Activated CD8-positive, alpha-beta memory T cell treated with anti-CD3 and anti-CD28 coated beads, Interleukin-2, amount 10 ng/mL, durations not matched to agents 7 days and 5 days (primary cell): ENCODE measurements at places on chromosomes 6 and 20.

GRCh38 chr6:157294654-157295053, 28.7 kb downstream of the TMEM242 start:
- no peak for DNase-seq

DNA sequence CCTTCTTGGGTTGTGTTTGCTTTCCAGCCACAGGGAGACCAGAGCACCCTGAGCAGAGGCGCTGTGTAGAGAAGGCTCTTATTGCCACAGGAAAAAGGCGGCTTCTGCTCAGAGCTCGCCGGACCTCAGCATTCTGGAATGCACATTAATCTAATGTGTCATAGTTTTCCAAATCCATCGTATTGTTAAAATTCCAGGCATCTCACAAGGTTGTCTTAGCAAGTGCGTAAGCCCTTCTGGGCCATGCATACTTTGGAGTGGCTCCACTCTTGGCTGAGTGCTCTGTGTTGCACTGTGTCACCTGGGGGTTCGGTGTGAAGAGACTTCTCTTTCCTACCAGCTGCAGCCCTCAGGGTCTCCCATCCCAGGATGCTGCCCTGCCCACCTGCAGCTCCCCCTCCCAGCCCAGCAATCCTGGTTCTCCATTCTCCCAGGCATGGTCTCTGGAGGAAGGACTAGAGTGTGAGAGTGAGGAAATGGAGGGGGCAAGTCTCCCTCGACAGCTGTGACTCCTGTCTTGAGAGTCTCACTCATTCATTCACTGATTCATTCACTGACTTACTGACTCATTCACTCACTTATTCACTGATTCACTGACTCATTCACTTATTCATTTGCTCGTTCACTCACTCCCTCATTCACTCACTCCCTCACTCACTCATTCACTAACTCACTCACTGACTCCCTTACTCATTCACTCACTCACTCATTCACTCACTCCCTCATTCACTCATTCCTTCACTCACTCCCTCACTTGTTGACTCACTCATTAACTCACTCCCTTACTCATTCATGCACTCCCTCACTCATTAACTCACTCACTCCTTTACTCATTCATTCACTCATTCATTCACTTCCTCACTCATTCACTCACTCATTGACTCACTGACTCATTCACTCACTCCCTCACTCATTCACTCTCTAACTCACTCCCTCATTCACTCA, 83.7 kb upstream of the MPC1 start:
- no peak for DNase-seq

DNA sequence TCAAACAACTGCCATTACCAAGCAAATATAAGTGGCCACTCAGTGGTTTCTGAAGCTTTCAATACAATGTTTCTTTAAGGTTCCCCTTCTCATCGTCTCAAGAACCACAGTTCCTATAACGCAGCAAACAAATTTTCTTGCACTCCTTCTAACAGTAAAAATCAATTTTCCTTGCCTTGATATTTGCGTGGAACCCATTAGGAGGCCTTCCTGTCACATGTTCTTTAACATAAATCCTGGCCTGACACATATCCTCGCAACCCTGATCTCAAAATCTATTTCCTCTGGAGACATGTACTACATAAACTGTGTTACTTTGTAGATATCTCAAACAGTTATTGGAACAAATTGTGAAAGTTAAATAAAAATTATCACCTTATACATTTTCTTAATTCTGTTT, 65.9 kb upstream of the MANEA start:
- DNase-seq: no peak

GRCh38 chr6:169867751-169868191, 116.3 kb downstream of the ERMARD start:
- peak; percentile 40 for DNase-seq

DNA sequence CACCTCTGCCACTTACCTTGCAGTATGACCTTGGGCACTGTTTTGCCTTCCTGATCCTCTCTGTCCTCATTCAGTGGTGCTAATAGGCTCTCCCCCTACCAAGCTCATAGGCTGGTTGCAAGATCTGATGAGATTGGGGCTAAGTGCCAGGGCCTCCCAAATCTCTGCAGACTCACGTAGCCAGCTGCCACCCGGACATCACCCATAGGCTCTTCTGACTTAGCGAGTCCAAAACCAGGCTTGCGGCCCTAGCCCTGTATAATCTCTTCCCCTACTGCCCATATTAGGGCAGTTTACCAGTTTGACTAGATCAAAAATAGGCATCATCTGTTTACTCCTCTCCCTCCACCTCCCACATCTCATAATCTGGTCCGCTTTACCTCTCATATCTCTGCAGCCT, 54.2 kb upstream of the VSTM2L start:
- no peak for DNase-seq

- DNase-seq: no peak
Observed at GRCh38 chr6:15389765-15390723, 144.2 kb downstream of the JARID2 start.

GRCh38 chr6:24858177-24858653, 59.5 kb upstream of the ARMH2 start:
- DNase-seq: peak; percentile 69

GRCh38 chr6:14834851-14835530, 410.9 kb upstream of the JARID2 start:
- no peak for DNase-seq

GRCh38 chr20:19710336-19711120, 47.5 kb upstream of the RIN2 start:
- DNase-seq: no peak

DNA sequence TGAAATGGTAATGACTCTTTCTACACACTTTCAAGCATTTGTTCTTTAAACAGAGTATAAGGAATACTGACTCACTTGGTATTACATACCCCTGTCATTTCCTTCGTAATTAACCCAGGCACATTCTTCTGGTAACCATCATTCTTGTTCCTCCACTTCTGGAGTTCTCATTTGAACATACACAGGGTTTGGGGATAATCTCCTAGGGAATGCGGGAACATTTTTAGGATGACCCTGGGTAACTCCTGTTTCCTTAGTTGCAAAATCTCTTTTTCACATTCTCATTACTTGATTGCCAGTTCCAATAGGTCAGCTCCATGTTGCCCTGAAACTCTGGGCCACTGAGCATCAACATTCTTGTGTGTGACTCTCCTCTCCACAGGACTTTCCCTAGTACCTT, 51.5 kb upstream of the E2F3 start:
- no peak for DNase-seq

DNA sequence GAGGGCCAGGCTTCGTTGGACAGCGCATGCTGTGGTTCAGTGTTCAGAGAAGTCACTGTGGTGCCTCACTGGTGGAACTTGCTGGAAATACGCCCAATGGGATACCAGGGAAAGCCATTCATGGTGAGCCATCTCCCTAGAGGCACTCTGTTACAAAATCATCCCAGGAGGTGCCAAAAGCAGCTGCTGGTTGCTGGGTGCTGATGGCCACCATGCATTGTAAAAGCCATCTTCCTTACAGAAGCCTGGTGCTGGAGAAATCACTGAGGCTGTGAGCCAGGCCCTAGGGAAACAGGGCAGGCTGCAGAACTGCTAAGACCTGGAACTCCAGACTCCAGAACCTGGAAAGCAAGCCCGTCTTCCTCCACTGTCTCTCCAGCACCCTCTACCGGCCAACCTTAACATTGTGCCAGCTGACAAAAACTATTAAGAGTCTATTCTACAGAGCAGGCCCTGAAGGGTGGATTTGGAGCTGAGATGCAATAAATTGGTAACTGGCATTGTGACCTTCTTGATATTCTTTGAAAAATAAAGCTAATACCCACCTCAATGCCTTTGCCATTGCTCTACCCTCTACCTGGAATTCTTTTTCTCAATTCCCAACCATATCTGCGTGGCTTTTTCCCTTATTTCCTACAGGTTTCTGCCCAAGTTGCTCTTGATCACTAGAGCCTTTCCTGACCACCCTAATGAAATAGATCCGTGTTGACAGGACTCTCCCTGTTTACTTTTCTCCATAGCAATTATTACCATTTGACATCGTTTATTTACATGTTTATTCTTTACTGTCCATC, 18.5 kb downstream of the SNRPB start:
- peak; percentile 76 for DNase-seq

DNA sequence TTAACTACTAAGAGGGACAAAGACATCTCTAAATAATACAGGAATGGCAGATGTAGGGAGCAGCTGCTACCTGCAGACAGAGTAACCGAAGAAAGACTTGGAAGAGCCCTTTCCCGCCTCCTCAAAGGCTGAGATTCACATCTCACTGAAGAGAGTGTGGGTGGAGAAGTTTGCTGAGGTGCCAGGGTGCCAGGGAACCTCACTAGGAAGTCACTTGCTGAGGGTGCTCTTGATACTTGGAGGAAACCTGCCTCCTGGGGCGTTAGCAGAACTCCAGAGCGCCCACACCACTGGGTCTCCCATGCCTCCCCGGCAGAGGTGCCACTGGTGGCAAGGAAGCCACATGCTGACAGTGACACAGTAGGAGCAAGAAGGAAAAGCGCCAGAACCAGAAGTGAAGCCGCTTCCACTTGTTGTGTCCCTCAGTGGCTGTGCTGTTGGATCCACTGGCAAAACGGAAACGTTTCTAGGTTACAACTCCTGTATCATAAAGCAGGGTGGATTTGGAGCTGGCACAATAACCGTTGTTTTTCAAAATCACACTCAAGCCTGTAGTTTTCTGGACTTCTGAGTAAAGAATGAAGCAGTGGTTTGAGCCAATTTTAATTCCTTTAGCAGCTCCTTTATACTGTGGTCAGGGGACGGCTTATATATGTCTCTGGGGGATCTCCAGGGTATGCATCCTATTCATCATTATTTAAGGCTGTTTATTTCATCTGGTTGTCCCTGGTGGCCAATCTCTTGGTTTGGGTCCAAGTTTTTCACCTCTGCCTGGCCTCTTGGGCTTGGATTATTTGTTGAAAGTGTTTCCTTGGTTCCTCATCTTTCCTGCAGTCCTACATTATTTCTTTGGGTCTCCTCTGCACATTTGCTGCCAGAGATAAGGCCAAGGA, 64.5 kb downstream of the CDC5L start:
- no peak for DNase-seq

GRCh38 chr6:108744244-108744972, 103.8 kb upstream of the ARMC2 start:
- DNase-seq: no peak

- DNase-seq: no peak
Observed at GRCh38 chr6:322940-323729, 30.8 kb downstream of the DUSP22 start.

DNA sequence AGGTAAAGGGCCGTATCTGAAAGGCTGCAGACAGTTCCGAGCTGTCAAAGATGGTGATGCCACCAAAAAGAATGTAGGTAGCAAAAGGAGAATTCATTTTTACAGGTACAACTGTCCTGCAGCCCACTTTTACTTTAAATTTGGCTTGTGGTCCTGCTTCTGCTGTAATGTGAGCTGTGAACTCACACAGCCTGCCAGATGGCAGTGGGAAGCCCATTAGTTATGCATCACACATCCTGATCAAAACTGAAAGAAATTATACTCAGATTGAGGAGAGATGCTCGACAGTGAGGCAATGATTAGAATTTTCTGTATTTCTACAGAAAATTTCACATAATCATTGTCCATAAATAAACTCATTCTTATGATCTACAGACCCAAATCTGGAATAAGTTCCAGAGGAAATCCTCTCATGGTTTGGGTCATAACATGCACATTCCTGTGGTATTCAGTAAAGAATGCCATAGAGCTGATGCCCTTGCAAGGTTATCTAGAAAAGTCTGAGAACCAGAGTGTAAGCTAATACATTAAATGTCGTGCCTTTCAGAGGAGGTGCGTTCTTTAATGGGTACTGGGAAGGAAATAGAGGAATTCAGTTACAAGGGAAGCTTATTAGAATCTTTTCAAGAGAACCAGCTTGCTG, 23.9 kb upstream of the E2F3 start:
- DNase-seq: no peak

GRCh38 chr6:37565267-37566110, 65.8 kb upstream of the CCDC167 start:
- DNase-seq: no peak

DNA sequence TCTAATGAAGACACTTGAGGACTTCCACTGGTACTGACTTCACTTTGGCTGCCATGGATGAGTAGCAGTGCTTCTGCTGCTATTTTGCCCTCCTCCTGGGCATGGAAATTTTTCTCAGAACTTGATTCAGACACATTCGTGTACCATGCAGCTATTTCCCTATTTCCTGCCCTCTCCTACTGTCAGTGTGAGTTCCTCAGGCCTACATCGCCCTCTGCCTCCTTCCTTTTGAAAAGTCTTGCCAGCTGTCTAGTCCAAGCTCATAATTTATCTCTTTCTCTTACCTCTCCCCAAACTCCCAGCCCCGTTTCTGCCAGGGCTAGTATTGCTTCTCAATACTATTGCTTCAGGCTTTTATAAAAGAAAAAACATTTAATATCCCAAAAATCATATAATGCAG, 470.2 kb downstream of the ADGRB3 start:
- DNase-seq: no peak

- DNase-seq: no peak
Observed at GRCh38 chr6:24908650-24909035, 27.1 kb downstream of the RIPOR2 start.

- no peak for DNase-seq
Observed at GRCh38 chr6:87706187-87706966, 4.3 kb upstream of the AKIRIN2 start.

DNA sequence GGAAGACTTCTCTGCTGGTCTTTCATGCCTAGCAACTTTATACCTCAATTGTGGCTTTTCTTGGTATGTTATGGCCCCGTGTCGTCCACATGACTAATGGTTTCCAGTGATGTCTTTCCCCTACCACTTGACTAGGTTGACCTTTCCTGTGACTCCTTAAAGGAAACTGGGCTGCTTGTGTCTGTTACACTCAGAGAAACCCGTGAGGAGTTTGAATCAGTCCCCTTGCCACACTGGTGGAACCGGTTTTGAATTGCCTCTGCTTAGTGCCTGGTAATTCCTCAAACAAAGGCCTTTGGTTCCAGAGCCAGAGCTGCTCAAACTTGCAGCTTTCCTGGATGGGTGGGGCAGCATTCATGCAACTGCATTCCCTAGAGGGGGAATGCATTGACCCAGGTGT, 21.9 kb downstream of the ECT2L start:
- DNase-seq: peak; percentile 44

DNA sequence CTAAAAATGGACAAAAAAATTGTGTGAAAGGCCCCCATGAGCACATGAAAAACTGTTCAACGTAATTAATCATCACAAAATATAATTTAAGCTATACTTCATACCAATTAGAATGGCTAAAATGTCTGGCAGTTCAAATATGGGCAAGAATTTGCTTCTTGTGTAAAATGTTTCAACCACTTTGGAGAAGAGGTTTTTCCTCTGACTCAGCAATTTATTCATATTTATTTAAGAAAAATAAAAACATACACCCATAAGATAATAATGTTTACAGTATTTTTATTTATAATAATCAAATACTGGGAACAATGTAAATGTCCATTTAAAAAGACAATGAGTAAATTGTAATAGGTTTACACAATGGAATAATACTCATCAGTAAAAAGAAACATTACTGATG, 395.1 kb upstream of the KHDRBS2 start:
- DNase-seq: no peak

- DNase-seq: no peak
Observed at GRCh38 chr6:45457141-45457540, 79.4 kb upstream of the SUPT3H start.

DNA sequence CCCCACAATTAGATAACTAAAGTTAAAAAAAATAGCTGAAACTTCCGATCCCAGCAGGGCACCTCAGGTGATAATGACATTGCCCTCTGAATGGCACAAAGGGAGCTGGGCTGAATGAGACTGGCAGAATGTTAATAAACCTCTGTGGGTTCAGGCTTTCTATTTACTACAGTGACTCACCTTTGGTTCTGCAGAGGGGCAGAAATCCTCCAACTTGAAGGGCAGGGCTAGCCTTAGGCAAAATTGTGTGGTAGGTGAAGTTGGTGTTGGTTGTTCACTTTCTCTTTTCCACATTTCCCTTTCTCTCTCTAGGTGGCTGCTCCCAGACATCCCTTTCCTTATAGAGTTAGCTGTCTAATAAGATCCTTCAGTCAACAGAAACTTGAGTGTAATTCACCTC, 625.2 kb downstream of the EPM2A start:
- DNase-seq: no peak
